ENCODE measurements at places on chromosomes 4 and X. TPM values are rescaled to one million over a fixed set of nuclear protein-coding genes. Genes with fewer than 3 reads are reported as not detected.

DNA sequence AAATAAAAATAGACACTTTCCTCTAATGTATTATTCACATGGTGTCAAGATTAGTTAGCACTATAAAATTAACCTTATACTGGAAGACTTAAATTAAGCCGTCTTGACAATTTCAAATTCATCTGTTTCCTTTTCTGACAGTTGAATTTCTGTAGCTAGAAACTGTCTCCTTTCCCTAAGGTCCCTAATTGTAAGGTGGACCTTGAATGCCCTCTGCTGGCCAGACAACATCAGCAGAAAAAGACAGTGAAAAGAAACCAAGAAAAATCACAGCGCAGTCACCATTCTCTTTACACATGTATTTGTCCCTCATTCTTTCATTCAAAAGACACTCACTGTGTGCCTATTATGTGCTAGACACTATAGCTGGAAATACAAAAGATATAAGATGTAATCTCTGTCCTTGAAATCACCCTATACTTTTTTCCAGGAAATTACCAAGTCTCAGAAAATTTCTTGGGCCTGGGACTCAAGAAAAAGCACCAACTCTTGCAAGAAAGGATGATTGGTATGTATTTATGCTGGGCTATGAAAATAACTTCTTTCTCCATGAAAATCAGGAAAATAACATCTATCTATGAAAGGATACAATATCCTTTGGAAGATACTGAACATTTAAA lies 32.7 kb upstream of the AMBN start:
- H3K27ac ChIP-seq = no peak overlapping the region
- no peak overlapping the region for H3K4me3 ChIP-seq
- no peaks in the 10 kb centered on the region for H3K4me1 ChIP-seq
- no peaks in the 10 kb centered on the region for H3K36me3 ChIP-seq
- DNase-seq = no peak
- H3K27me3 ChIP-seq = no peaks in the 10 kb centered on the region

GRCh38 chr4:12409507-12410190 lies 981.0 kb upstream of the HS3ST1 start:
- no peak for DNase-seq
- H3K27ac ChIP-seq = no peak overlapping the region
- H3K36me3 ChIP-seq = no peaks in the 10 kb centered on the region
- H3K4me1 ChIP-seq = no peaks in the 10 kb centered on the region
- H3K4me3 ChIP-seq = no peak overlapping the region

DNA sequence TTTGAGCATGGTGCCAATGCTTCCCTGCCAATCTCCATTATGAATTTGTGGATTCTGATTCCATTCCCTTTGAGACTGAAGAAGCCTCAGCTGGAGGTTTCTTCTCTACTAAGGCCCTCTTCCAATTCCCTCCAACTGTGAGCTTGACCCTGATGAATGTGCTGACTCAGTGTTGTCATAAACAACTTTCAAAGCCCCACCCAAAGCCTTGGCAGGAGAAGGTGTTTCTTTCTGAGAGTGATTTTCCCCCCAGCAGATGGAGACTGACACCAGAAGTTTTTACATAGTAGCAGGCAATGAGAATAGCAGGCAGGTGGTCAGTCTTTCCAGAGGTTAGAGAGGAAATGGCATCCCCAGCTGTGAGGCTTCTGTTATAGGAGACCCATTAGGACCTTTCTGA lies 53.1 kb downstream of the OCRL start:
- no peaks in the 10 kb centered on the region for H3K36me3 ChIP-seq
- no peak for DNase-seq
- no peaks in the 10 kb centered on the region for H3K27me3 ChIP-seq
- no peak overlapping the region for H3K4me3 ChIP-seq

DNA sequence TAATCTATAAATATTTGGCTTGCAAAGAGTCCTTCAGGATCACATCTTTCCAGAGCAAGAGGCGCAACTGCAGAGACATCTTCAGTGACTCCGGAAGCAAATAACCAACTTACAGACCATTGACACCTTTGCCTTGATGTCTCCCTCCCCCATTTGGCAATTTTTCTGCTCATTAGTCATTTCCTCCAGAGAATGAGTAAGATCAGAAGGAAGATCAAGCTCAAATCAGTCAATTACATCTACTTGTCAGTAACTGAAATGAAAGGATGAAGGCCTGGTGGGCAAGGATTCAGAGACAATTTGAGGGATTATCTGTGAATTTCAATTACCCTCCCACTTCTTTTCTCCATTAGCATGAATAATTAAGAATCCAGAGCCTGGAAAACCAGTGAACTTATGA lies 665.6 kb upstream of the CPEB2 start:
- H3K27ac ChIP-seq = no peak overlapping the region
- H3K4me3 ChIP-seq = no peak overlapping the region
- H3K4me1 ChIP-seq = no peaks in the 10 kb centered on the region
- H3K36me3 ChIP-seq = no peaks in the 10 kb centered on the region
- DNase-seq = no peak
- H3K27me3 ChIP-seq = no peaks in the 10 kb centered on the region

DNA sequence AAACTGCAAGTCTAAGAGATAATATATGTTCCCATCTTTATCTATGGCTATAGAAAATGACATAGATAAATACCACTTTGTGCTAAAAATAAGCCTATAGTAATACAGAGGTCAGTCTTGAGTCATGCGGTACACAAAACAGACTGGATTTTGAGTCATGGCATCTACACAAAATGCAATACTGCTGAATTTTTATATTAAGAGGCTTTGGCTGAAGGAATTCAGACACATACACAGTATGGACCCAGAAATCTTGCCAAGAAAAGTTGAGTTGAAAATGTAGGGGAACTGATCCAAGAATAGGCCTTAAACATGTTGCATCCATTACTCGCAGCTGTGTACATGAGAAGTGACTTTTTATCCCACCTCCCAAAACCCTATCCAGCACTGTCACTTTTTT lies 184.4 kb downstream of the TENM3 start:
- H3K4me1 ChIP-seq = no peaks in the 10 kb centered on the region
- H3K27me3 ChIP-seq = no peaks in the 10 kb centered on the region
- DNase-seq = no peak
- no peak overlapping the region for H3K4me3 ChIP-seq
- no peak overlapping the region for H3K27ac ChIP-seq

DNA sequence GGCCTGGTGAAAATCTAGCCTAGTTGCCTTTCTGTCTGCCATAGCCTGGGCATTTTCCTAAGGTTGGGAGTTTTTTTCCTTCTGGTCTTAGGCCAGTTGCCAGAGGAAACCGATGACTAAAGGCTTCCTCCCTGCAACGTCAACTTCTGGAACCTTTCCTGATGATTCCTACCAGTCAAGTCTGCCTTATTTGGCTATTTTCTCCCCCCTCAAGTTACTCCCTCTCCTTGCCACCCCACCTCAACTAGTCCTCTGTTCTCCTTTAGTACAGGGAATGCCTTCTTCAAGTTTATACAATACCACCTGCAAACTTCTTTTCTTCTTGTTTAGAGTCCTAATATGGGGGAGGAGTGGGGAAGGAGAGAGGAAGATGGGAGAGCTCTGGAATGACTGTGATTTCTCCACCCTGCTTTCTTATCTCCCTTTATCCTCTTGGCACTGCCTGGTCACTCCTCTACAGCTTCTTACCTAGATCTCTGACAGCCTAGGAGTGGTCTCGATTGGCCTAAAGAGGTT lies 10.6 kb downstream of the MSN start:
- H3K4me3 ChIP-seq = no peak overlapping the region
- DNase-seq = no peak
- H3K36me3 ChIP-seq = no peaks in the 10 kb centered on the region
- peaks cover 60% of the 10 kb centered on the region for H3K4me1 ChIP-seq

GRCh38 chr4:141957416-141957815 lies 321.0 kb downstream of the IL15 start:
- H3K27me3 ChIP-seq = no peaks in the 10 kb centered on the region
- H3K36me3 ChIP-seq = no peaks in the 10 kb centered on the region
- no peaks in the 10 kb centered on the region for H3K4me1 ChIP-seq
- H3K4me3 ChIP-seq = no peak overlapping the region

- H3K4me1 ChIP-seq = no peaks in the 10 kb centered on the region
- no peaks in the 10 kb centered on the region for H3K27me3 ChIP-seq
- no peak overlapping the region for H3K4me3 ChIP-seq
Observed at GRCh38 chrX:30822068-30822681, 66.9 kb downstream of the TAB3 start.

GRCh38 chr4:10085386-10085785 lies 31.2 kb downstream of the WDR1 start:
- H3K27ac ChIP-seq = no peak overlapping the region
- H3K4me1 ChIP-seq = peaks cover 12% of the 10 kb centered on the region
- no peak for DNase-seq
- peaks cover 100% of the 10 kb centered on the region for H3K36me3 ChIP-seq

DNA sequence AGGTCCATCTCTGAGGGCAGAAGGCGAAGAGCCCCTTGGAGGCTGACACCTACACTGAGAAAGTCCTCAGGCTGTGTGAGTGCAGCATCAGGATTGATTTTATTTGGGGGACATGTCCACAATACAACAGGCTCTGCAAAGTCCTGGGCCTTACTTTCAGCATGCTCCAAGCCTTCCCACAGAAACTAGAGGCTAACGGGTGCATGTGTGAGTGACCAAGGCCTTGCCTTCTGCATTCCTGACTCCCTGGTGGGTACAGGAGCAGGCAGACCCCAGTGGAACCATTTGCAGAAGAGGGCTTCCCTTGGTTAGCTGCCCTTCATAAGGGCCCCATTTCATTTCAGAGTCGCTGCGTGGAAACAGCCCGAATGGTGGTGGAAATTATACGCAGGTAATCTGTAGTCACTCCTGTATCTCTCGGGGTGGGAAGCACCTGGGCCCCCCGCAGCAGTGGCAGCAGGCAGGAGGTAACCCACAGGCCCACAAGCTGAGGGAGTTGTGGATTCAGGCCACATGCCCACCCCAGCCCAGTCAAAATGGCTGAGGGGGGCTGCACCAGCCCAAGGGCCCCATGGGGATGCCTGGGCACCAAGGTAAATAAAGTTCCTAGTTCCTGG lies 37.7 kb downstream of the NSG1 start:
- no peaks in the 10 kb centered on the region for H3K27me3 ChIP-seq
- DNase-seq = no peak
- H3K27ac ChIP-seq = no peak overlapping the region
- no peaks in the 10 kb centered on the region for H3K4me1 ChIP-seq

GRCh38 chr4:53889326-53890055 lies 174.9 kb downstream of the CHIC2 start:
- no peak overlapping the region for H3K4me3 ChIP-seq
- H3K27ac ChIP-seq = peak overlapping the region; percentile 62
- DNase-seq = no peak

GRCh38 chr4:35604252-35604651 lies 640.1 kb downstream of the ARAP2 start:
- no peak overlapping the region for H3K27ac ChIP-seq
- H3K4me1 ChIP-seq = no peaks in the 10 kb centered on the region
- no peaks in the 10 kb centered on the region for H3K36me3 ChIP-seq
- DNase-seq = no peak
- no peak overlapping the region for H3K4me3 ChIP-seq
- no peaks in the 10 kb centered on the region for H3K27me3 ChIP-seq

- no peaks in the 10 kb centered on the region for H3K27me3 ChIP-seq
- H3K36me3 ChIP-seq = no peaks in the 10 kb centered on the region
- H3K27ac ChIP-seq = peak overlapping the region; percentile 95
Observed at GRCh38 chr4:86596807-86597206, 2.7 kb downstream of the PTPN13 start.

ZIC3 gene
- not detected for total RNA-seq

ZBTB49 gene
- total RNA-seq = 1.7 TPM

ENPP6 gene
- total RNA-seq = 0.57 TPM

TXK gene
- total RNA-seq = 1.7 TPM

SSX3 gene
- not detected for total RNA-seq

COL25A1 gene
- total RNA-seq = 0.08 TPM

TMEM255A gene
- 0.19 TPM for total RNA-seq
